Activated CD4-positive, CD25-positive, alpha-beta regulatory T cell treated with anti-CD3 and anti-CD28 coated beads, Interleukin-2, amount 50 U/mL, for 24 hours (primary cell): ENCODE measurements at places on chromosomes 1 and 21.

DNA sequence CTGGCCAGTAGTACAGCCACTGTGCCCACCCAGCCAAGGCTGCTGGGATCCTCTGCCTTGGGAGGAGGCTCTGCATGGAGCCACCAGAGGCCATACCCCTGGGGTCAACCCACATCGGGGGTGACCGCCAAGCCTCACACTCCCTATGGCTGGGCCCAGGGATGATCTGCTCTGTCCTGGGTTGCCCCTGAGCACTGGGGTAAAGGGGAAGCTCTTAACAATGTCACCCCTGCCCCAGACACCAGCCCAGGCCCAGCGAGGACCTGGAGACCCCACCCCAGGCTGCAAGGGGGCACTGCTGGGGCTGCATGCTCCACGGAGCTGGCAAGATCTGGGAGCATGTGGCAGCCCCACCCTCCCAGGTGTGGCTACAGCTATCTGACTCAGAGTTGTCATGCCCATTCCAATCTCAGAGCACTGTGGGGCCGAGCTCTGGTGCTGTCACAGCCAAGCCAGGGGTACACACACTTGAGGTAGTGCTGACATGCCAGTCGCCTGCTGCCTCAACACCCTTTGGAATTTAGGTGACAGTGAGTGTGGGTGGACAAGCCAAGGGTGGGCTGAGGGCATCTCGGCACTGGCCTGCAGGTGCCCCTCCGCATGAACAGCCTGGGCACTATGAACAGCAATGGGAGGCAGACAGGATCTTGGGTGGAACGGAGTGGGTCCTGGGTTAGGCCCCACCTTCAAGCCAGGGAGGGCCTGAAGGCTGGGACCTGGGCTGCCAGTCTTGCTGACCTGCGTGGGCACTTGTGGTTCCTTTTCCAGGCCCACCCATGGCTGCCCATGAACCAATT is 427.7 kb downstream of the LRRIQ3 start:
- no peak for ATAC-seq

DNA sequence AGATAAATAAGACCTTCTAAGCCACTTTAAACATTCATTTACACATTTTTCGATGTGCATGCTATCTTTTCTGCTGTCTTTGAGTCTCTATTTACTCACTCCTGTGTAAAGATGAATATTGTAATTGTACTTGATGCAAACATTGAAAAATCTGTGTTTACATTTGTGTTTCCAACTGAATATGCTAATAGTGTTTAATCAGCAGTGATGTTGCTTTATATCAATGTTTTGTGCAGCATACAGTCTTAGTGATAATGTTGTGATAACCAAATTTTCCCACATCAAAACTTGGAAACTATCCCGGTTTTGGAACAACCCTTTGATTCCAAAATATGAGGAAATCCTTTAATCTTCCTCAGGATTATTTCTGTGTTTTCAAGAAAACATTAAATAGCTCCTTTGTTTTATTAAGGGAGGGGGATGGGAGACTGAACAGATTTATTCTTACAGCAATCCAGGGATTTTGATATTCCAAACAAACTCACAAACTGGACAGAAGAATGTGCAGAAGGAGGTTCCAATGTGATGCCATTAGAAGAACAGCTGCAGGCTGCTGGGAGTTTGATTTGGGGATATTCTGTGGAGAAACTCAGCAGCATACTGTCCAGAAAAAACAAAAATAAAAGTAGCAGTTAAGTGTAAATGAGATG is 248.0 kb downstream of the S1PR1 start:
- ATAC-seq: no peak

DNA sequence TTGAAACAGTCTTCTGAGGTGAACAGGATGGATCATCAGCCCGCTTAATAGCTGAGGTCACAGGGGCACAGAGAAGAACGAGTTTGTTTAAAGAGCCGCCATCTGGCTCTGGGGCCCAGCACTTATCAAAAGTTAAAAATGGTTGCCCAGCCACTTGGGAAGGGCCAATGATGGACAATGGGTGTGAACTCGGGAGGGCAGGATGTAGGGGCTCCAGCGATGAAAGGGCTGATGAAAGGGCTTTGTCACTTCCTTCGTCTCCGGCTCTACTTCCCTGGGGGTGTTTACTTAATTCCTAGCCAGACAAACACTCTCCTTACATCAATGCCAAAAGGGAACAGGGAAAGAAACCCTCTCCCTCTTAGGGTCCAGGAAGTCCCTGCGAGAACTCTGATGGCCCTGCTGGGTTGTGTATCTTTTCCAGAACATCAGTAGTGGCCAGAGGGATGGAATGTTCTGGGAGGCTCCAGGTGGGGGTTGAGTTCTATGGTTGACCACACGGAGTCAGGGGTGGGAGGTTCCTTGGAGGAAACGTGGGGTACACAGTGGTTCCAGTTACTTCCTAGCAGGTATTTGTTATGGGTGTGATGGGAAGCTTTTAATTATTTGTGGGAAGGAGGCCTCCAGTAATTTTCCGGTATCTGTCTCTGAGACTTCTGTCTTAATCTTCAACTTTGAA is 9.0 kb upstream of the ABCG1 start:
- ATAC-seq: no peak

GRCh38 chr1:81234237-81234636 is 566.5 kb upstream of the ADGRL2 start:
- ATAC-seq: no peak

GRCh38 chr21:46081862-46082712 is 15.8 kb upstream of the COL6A2 start:
- no peak for ATAC-seq

DNA sequence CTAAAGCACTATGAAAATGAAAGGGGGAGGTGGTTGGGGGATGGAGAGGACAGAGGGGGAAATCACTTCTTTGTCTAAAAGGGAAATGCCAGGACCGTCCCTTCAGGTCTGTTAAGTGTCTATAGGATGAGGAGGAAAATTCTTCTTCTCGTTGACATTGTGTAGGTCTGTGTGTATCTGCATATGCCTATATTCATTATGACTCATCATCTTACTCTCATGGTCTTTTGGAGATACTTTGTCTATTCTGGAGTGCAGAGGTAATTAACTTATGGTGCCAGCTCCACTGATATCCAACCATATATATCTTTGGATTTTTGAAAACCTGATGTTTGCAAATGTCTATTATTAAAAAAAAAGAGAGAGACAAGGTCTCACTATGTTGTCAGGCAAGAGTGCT is 143.7 kb downstream of the PBX1 start:
- no peak for ATAC-seq

GRCh38 chr1:53627031-53627430 is 111.9 kb downstream of the GLIS1 start:
- ATAC-seq: no peak

DNA sequence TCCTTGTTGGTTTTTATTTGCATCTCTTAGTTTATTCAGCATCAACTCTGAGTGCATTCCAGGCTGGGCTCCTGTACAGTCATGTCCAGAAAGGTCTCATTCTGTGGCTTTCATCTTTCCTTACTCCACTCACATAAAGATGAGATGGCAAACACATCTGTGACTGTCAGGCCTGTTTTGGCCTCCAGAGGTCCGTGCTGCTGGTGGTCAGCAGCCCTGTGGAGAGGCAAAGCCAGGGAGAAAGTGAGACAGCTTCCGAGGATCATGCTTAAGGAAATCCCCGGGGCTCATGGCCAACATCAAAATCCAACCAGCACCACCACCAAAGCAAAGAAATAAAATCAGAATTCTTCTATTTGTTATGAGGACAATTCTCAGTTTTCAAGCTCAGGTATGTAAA is 96.1 kb upstream of the HIVEP3 start:
- no peak for ATAC-seq

DNA sequence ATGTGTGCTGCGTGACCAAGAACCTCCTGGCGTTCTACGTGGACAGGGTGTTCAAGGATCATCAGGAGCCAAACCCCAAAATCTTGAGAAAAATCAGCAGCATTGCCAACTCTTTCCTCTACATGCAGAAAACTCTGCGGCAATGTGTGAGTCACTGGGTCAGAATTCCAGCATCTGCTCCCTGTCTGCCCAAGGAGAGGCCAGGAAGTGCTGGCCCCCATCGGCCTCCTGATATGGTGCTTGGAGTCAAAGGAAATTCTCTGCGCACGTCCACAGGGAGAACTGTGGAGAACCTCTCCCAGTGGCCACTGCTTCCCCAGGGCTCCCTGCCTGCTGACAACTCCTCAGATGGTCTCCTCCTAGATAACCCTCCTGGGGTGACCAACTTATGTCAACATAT is 25.6 kb upstream of the IL20 start:
- no peak for ATAC-seq

DNA sequence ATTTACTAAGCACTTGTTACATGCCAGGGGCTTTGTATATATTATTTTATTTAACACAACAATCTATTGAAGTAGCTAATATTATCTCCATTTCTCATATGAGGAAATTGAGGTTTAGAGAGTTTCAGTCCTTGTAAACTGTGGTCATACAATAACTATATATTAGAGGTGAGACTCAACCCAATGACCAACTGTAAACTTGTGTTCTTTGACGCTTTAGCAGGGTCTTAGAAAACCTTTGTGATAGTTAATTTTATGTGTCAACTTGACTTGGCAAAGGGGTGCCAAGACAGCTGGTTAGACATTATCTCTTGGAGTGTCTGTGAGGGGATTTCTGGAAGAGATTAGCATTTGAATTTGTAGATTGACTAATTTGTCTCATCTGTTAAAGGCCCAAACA is 252.4 kb upstream of the B3GALT2 start:
- ATAC-seq: no peak

GRCh38 chr21:25888711-25889110 is 153.9 kb downstream of the GABPA start:
- ATAC-seq: no peak

DNA sequence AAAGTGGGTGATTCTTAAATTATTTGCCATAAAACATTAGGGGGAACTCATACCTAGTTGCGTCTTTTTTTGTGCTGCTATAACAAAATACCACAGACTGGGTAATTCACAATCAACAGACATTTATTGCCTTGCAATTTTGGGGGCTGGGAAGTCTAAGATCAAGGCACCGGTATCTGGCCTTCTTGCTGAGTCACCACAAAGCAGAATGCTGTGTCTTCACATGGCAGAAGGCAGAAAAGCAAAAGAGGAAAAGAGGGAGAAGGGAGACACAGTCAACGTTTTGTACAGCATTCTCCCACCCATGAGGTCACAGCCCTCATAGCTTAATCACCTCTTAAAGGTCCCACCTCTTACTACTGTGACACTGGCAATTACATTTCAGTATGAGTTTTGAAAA is 291.0 kb downstream of the CHRM3 start:
- no peak for ATAC-seq
